ENCODE measurements at places on chromosomes 3 and 15. TPM values are rescaled to one million over a fixed set of nuclear protein-coding genes. Genes with fewer than 3 reads are reported as not detected.

CLCN2 gene
- 53.2 TPM for total RNA-seq

DNA sequence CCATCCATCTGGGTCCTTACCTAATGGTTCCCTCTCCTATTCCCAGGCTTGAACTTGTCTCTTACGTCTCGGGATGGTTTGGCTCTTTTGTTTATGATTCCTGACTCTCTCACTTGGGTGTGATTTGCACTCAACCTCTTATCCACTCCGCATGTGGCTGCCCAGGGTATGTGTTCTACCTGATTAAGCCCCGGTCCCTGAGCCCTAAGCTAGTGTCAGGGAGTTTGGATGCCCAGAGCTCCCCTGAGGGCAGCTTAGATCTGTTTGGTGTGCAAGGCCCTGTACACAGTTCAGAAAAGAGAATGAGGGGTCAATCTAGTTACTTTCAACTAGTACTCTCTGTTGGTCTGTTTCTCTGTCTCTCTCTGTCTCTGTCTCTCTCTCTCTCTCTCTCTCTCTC is 15.9 kb upstream of the STARD5 start:
- no peak for DNase-seq

GRCh38 chr3:88203642-88204055 is 53.9 kb downstream of the C3orf38 start:
- peak; percentile 67 for DNase-seq

MORC1 gene
- not detected for total RNA-seq

FYCO1 gene
- 46.1 TPM for total RNA-seq

DNA sequence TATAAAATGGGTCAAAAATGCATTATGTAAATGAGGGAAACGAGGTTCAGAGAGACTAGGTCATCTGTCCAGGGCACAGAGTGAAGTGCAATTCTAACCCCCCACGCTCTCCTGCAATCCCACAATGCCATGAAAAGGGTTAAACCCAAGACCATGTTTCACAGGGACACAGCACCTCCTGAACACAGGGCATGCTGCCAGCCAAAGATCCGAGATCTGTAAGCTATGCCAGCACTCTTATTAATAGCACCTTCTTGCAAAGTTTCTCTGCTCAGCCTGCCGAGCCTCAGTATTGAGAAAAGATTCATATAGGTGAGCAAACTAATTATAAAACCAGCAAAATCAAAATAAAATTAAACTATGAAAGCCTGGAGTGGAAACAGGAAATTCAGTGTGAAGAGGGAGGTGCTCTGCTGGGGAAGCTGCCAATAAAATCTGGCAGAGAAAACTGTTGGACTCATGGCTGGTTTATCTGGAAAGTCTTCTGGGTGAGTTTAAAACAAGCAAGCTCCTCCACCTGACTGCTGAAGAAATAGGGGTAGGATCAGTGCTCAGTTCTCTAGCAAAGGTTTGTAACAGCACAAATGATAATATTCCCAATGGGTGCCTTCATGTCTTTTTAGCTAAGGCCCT is 50.3 kb downstream of the LRIG1 start:
- DNase-seq, result peak; percentile 57

- no peak for DNase-seq
Measured at GRCh38 chr3:197855571-197855970, 64.5 kb downstream of the LRCH3 start.
